T-cell (primary cell): ENCODE measurements at places on chromosomes 3 and 15.

GRCh38 chr15:68209735-68210408, 4.7 kb upstream of the CALML4 start:
- no peak for DNase-seq

DNA sequence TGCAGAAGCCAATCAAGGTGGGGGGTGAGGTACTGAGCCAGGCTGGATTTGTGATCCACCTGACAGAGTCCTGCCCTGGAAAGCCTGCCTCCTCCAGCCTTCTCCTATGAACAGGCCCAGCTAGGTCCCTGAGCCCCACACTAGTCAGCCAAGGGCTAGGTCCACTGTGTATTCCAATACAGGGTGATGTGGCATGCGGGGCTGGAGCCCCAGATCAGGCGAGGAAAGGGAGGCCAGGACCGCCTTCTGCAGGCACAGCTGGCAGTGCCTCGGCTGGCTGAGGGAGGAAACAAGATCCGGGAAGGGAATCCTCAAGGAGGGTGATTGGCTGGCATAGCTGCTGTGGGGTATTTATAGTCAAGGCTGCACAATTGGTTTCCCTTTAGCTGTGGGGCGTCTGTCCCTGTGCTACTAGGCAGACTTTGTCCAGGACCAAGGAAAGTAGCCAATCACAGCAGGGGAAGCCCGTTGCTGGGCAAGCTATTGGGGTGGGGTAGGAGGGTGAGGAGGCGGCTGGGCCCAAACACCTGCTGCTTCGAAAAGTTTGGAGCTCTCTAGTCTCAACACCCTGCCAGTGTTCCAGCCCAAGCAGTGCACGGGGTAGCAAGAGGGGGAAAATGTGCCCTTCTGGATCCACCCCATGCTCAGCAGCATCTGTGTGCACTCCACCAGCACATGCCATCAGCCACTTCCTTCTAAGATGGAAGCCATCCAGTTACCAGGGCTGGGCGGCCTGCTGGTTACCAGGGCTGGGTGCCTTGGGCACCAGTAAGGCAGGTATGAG, 5.9 kb downstream of the KY start:
- no peak for DNase-seq

GRCh38 chr15:90648137-90649070, 68.7 kb upstream of the BLM start:
- peak; percentile 46 for DNase-seq

GRCh38 chr15:47363653-47364052, 353.7 kb upstream of the SEMA6D start:
- DNase-seq: no peak

DNA sequence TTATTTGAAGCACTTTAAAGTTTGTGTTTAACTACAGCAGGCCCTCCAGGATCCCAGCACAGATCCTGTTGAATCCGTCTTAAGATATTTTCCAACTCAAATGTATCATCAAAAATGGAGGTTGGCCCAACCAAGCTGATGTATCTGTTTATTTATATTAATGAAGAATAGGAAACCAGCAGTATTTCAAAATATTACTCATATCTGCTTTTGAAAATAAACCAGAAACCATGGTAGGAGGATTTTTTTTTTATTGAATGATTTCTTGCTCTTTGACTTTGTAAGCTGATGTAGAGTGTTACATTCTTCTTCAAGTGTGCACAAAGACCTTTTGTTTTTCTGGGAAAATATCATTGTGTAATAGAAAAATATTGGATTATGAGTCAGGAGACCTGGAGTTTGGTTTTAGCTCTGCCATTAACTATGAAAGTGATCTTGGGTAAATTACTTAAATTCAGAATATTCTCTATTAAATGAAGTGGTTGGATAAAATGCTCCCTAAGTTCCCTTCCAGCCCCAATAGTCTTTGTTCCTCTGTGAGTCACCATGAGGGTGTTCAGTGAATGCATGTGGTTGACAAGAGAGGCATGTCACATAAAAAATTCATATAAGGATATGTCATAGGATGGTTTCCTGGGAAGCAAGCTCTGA, 221.3 kb upstream of the GAP43 start:
- DNase-seq: no peak

GRCh38 chr15:97585408-97585807, 375.1 kb upstream of the ARRDC4 start:
- DNase-seq: no peak

DNA sequence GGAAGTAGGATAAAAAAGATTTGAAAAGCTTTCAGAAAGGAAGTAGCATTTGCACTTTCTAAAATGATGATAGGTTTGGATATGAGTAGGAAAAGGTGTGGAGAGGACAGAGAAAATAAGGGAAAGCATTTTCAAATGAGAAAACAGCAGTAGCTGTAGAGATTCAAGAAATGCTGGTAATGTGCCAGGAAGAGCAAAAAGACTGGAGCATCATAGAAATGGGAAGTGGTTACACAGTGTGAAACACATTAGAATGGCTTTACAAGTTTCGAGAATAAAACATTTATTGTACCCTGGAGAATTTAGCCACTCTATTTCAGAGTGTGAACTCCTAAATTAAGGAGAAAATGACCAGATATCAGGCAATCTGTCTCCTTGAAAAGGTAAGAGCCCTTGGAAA, 108.3 kb upstream of the CHL1 start:
- DNase-seq: no peak

DNA sequence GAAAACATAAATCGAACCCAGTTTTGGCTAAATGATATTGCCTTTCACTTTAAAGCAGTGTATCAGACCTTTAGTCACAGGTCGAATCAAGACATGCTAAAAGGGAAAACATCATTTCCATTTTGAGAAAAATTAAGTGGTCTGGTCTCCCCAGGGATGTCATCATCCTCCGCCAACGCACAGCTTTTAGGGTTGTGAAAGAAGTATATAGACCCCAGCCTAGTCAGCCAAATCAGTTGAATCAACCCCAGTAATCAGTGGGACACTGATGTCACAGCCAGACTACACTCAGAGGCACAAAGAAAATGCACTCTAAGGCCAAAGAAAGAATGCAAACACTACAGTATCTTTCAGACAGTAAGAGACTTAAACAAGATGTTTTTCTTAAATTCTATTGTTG, 187.4 kb downstream of the ZIC4 start:
- no peak for DNase-seq

- DNase-seq: no peak
Measured at GRCh38 chr3:189947948-189948723, 172.6 kb downstream of the P3H2 start.

DNA sequence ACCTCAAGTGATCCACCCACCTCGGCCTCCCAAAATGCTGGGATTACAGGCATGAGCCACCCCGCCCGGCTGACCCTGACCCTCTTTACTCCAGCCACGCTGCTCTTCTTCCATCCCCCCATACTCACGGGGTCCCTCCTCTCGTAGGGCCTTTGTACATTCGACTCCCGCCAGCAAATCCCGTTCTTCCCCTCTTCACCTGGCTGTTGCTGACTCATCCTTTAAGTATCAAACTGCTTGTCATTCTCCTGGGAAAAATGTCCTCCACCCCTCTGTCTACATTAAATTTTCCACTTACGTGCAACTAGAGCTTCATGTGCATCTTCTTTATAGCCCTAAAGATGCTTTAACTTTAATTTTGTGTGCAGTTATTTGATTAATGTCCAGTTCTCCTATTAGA, 203.1 kb downstream of the OPA1 start:
- no peak for DNase-seq

- DNase-seq: no peak
Measured at GRCh38 chr3:122298239-122298638, 26.8 kb upstream of the CSTA start.

- no peak for DNase-seq
Measured at GRCh38 chr15:96392380-96393208, 62.1 kb downstream of the NR2F2 start.

DNA sequence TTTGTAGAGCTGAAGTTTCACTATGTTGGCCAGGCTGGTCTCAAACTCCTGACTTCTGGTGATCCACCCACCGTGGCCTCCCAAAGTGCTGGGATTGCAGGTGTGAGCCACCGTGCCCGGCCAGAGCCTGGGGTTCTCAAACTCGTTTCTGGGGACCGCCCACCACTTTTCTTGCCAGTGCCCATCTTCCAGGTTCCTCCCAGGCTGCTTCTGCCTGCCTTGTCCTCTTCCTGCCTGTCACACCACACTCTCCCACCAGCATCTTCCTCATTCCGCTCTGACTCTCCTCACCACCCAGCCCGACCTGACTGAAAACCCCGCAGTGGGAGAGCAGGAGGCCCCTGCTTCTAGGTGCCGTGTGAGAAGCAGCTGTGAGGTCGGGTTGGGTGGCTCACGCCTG, 3.1 kb upstream of the DYNLT2B start:
- no peak for DNase-seq

GRCh38 chr3:16332904-16333426, 68.0 kb downstream of the OXNAD1 start:
- no peak for DNase-seq

DNA sequence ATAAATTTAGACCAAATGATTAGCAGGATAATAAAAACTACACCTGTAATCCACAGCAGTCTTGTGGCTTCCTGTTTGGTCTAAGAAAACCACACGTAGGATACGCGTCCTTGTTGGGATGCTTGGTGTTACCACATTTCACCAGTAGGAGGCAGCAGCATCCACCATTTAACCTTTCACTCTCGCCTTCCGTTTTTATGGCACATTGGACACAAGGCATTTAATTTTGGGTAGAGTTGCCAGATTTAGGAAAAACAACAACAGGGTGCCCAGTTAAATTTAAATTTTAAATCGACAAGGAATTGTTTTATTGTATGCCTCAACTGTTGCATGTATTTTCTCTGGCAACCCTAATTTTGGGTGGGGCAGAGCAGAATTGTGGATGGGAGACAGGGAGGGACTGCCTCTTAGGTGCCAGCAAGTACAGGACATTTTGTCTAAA, 6.3 kb downstream of the LRRC31 start:
- peak; percentile 34 for DNase-seq

GRCh38 chr15:67801926-67802914, 23.1 kb upstream of the SKOR1 start:
- no peak for DNase-seq

DNA sequence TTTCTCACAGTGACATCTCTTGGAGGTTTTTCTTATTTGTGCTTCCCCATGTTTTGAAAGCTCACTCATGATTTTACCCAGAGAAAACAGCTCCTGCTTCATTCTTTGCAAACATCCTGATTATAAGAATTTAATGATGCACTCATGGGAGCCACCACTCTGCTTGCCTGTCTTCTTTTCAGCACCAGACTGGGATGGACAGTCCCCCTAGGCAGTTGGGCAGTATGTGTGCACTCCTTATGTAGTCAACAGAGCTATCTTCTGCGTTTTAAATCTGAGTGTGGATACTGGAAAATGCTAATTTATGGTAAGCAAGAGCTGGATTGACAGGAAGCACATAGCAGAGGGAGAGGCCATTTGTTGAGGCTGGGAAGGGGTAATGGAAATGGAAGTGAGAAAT, 276.1 kb downstream of the AGBL1 start:
- DNase-seq: no peak

DNA sequence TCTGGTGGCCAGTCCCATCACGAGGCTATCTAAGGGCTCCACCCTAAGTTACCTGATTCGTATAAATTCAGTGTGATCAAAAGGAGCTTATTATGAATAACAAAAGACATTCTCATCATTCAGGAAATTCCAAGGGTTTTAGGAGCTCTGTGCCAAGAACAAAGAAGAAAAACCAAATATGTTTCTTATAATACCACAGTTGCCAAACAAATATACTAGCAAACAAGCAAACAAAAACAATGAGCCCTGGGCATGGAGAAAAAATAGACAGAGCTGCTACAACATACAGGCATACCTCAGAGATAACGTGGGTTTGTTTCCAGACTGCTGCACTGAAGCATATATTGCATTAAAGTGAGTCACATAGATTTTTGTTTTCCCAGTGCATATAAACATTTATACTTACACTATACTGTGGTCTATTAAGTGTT, 20.2 kb upstream of the CFAP161 start:
- DNase-seq: no peak

DNA sequence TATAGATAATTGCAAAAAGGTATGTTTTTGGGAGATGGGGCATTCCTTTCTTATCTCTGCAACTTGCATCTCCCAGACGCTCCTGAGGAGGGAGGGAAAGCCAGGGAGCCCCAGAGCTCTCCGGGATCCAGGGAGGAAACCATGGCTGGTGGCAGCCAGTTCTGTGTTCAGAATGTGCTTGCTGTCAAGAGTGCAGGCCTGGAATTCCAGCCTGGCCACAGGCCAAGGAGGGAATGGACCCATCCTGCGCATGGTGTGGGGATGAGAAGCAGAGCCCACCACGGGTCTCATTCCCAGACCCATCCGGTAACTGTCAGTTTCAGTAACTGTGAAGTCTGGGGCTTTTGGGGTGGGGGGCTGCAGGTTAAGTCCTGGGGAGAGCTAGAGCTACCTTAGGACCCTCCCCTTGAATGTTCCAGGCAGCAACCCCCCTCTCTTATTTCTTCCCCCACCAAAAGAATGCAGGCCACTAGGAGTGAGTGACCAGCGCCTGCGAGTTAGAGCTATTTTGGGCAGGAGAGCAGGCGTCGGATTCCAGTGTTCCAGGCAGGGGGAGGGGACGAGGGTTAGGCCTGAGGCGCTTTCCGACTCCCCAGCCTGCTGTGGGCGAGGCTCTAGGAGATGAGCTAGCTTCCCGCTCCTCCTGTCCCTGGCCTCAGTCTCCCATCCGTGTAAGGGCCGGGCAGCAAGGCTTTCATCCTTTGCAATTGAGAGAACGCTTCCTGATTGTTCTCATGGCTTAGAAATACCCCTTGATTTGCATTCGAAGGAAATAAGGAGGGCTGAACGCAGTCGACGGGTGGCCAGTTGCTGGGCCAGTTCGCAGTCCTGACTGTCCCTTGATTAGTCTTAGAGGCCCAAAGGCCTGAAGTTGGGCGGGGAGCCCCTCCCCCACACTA, 781 bp upstream of the DAG1 start:
- DNase-seq: no peak

DNA sequence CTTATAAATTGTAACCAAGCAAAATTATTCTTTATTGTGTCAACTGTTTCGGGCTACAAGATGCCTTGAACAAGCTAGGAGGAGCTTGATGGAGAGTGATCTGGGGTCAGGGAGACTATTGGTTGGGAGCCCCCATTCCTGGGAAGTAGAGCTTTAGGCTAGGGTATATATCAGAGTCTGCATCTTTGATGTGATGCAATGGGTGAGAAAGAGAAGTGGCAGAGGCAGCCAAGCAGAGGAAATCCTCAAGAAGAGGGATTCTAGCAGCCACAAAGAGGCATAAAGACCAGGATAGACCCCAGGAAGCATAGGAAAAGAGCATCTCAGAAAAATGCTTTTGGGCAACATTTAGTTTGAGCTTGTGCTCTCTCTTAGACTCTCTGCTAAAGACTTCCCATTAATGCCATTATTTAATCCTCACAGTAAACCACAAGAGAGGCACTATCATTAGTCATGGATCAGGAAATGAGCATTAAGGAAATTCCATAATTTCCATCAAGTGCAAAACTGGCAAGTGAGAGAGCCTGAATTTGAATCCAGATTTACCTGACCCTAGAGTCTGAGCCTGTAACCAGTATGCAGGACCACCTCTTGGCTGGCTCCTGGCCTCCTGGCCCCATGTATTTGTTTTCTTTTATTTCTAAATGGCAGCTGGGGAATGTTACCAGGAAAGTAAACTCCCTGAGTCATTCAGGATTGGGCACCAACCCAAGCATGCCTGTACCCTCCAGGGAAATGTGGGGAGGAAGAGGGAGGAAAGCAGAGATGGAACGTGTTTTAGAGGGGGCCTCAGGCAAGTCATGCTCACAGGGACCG, 118.7 kb downstream of the RPL22L1 start:
- DNase-seq: no peak
